Activated T-helper 9 cell treated with anti-CD3 and anti-CD28 coated beads, Interleukin-2, amount 50 U/mL, for 16 hours (primary cell): ENCODE measurements at places on chromosomes 6 and 20.

DNA sequence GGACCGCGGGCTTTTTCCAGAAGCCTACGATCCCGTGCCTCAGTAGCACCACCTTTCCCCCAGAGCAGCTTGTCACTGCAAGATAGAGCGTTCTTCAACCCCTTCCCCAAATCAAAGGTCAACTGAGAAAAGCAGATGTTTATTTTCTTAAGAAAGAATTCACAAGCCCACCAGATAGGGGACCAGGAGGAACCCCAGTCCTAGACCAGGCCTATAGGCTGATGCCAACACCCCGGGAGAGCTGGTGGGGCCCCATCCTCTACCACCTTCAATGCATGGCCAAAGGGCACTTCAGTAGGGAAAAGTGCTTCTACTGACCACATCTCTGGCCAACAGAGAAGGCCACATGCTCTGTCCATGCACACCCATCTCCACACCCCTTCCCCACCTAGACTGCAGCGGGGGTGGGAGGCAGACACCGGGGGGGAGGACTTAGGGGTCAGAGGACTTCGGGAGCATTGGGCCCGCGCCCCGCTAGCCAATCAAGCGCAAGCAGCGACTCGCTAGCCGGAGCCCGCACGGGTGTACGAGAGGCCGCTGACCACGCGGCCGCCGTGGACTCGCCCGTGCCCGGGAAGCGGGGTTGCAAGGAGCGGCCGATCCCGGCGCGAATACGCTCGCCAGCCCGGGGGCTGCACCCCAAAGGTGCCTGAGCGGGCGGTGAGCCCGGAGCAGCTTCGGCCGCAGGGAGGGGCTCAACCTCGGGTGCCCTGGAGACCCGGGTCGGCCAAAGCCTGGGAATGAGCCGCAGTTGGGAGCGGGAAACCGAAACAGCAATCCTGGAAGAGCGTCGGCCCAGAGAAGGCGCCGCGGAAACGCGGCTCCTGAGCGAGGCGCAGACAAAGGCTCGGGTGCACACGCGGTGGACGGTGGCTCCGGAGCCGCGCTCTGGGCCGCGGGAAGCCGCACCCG, 2.8 kb downstream of the PDE10A start:
- no peak for DNase-seq

- no peak for DNase-seq
These were observed 135.2 kb upstream of the MLIP start for GRCh38 chr6:53975941-53976615.

GRCh38 chr6:96613291-96613999, 50.5 kb downstream of the FHL5 start:
- DNase-seq = no peak

DNA sequence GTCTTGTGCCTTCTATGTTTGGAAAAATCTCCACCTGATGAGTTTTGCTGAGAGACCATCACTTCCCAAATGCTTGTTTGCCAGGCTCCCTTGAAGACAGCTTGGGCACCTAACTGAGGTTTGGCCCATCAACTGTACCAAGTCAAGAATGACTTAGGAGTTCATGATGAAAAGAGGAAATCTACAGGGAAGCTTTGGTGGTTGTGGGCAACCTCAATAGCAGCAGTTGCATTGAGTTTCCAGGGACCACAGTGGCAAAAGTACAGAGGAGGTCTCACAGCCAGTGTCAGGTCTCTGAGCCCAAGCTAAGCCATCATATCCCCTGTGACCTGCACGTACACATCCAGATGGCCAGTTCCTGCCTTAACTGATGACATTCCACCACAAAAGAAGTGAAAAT, 49.7 kb upstream of the PHACTR1 start:
- DNase-seq = no peak

- DNase-seq = no peak
These were observed 214.7 kb downstream of the TFAP2C start for GRCh38 chr20:56843817-56844216.
